ENCODE measurements at places on chromosomes 1 and 21.

DNA sequence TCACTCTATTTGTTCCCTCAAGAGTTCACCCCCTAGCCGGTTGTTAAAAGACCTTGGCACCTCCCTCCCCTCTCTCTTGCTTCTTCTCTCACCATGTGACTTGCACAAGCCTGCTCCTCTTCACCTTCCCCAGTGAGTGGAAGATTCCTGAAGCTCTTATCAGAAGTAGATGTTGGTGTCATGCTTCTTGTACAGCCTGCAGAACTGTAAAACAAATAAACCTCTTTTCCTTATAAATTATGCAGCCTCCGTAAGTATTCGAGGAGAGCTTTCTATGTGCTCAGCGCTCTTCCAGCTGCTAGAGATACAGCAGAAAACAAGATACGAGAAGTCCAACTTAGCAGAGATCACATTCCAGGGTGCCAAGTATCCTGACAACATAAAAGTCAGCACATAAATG lies 147.0 kb upstream of the RUNX1 start:
- no peak for DNase-seq

DNA sequence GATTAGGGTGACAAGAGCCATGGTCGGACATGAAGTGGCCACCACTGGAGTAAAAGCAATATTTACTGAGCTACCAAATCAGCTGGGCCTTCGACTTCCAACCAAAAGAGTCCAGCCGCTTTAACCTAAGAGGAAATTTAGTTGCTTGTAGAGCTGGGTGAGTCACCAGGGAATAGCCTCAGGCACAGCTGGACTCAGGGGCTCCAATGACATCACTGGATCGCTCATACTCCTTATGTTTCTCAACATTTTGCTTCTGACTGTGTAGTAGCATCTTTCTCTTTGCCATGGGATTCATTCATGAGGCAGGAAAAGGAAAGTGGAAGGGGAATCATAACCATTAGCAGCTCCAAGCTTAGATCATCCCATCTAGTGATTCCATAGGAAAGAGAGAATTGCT lies 664.4 kb downstream of the MATN1 start:
- DNase-seq, result no peak

GRCh38 chr1:41317361-41317760 lies 43.9 kb upstream of the FOXO6 start:
- no peak for DNase-seq

DNA sequence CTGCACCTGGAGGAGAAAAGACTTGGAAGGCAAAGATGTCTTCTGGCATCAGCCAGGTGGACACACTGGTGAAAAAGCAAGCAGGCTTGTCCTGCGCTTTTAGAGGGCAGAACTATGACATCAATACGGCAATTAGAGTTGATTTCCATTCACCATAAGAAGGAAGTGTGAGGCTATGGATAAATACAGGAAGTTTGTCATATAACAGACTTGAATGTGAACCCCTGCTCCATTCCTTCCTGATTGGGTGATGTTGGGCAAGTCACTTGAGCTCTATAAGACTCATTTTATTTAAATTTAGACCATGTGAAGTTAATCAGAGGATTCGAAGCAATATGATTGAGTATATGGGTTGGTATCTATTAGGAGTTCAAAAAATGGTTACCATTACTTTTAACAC lies 137.8 kb downstream of the PLPP3 start:
- no peak for DNase-seq

DNA sequence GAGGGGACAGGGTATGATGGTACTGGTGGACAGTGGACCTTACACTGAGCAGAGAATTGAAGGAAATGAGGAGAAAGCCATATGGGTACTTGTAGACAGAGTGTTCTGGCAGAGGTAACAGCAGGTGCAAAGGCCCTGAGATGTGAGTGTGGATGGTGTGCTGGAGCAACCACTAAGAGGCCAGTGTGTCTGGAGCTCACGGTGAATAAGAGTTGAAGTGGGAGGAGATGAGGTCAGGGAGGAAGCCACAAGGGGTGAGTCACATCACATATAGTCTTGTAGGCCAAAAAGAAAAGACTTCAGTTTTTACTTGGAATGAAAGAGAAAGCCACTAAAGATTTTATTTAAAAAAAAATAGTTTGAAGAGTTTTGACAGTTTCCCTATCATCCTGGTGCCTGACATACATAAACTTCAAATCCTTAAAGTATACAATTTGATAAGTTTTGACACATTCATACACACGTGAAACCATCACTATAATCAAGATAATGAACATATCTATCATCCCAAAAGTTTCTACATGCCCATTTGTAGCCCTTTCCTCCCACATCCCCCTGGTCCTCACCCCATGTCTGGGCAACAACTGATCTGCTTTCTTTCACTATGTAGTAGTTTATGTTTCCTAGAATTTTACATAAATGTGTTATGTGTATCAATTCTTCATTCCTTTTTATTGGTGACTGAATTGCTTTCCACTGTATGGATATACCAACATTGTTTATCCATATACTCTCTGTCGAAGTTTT lies 148.4 kb downstream of the GPATCH2 start:
- no peak for DNase-seq

GRCh38 chr1:202632241-202632640 lies 78.0 kb downstream of the SYT2 start:
- DNase-seq, result no peak

DNA sequence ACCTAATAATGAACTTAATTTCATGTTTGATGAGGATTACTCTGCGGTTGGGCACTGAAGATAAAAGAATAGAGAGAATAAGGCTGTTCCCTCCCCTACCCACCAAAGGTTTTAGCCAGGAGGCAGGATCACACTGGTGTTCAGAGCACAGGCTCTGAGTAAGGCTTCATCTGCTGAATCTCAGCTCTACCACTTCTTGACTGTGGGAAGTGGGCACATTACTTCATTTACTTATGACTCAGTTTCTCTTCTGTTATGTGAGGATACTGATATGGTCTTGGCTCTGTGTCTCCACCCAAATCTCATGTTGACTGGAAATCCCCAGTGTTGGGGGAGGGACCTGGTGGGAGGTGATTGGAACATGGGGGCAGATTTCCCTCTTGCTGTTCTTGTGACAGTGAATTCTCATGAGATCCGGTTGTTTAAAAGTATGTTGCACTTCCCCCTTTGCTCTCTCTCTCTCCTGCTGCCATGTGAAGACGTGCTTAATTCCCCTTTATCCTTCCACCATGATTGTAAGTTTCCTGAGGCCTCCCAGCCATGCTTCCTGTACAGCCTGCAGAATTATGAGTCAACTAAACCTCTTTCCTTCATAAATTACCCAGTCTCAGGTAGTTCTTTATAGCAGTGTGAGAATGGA lies 79.7 kb downstream of the SMYD2 start:
- DNase-seq, result no peak

GRCh38 chr1:153202006-153202405 lies 1.2 kb upstream of the LELP1 start:
- no peak for DNase-seq

- DNase-seq, result no peak
These were observed 61.8 kb upstream of the PGBD5 start for GRCh38 chr1:230487773-230488428.

- DNase-seq, result no peak
These were observed 23.5 kb downstream of the RNF223 start for GRCh38 chr1:1050577-1051052.

DNA sequence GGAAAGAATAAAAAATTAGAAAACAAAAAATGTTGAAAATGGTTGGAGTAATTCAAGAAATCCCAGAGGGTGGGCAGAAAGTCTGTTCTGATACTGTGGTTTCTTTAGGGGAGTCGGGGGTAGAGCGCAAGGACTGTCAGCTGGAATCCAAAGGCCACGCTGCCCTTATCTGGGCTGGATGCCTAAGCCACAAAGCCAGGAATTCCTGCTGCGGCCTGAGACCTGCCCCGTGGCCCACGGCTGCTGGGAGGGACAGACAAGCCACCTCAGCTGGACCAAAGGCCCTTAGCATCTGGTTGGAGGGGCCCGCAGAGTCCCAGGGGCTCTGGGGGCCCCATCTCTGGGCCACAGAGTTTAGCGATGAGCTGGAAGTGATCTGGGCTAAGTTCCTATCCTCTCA lies 60.2 kb downstream of the DMRTB1 start:
- no peak for DNase-seq

DNA sequence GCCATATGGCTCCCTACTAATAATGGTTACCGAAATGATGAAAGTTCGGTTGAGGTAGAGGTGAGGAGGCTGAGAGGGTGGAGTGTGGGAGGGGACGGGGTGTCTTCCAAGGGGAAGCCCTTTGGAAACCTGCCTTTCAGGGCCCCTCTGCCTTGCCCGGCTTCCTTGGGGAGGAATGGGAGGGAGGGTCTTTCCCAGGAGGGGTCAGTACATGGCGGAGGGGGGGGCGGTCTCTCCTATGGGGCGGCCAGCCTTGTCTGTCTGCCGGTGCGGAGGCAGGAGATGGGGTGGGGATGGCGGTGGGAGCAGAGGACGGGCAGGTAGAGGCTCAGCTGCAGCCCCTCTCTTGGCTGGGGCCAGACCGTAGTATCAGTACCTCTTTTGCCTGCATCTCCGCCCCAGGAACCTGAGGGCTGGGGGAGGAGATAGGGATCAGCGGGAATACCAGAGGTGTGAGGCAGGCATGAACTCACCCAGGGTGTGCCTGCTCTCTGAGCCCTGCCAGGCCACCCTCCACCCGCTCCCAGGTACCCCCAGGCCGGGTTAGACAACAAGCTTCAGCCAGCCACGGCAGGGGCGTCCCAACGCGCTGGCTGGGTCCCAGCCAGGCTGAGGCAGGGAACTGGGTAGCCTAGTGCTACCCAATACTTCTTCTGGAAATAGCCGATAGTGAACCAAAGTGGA lies 79.4 kb upstream of the POU3F1 start:
- no peak for DNase-seq

DNA sequence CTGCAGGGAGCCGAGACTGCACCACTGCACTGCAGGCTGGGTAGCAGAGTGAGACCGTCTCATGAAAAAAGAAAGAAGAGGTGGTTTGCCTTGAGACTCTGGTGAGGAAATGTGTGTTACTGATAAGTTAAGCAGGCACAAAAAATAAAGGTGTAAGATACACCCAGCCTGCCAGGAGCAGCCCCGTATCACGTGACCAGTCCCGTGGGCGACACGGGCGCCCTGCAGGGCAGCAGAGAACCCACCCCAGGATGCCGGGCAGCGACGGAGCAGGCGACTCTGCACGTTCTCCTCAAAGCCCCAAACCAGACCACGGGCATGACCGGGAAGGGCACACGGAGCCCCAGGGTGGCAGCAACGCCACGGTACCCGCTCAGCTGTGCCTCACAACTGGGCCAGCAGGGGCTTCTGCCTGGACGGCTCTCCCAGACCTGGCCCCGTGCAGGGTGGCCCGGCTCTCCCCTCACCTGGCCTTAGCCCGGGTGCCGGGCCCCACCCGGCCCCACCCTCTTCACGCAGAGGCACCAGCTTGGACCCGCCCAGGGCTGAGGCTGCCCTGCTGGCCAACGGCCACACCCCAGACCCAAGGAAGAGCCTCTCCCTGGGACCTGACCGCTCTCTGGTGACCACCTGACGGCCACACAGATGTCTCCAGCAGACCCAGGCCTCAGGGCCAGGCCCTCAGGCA lies 8.1 kb upstream of the TNFRSF4 start:
- DNase-seq, result no peak

GRCh38 chr1:51875291-51875772 lies 3.2 kb downstream of the NRDC start:
- no peak for DNase-seq

DNA sequence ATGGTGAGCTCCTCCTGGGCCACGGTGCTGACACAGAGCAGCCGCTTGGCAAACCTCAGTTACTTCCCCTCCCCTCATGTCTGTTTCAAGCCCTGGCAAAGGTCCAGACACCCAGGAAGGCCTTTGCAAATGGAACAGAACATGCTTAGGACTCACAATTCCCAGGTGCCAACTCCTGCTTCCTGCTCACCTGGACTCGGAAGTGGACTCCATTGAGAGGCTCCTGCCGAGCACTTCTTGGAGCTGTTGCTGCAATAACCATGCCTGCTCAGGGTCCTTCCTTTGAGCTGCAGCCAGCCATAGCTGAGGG lies 10.7 kb downstream of the DCST2 start:
- DNase-seq, result no peak

- no peak for DNase-seq
These were observed 5.5 kb upstream of the IFNGR2 start for GRCh38 chr21:33397717-33398116.

GRCh38 chr1:177979272-177979671 lies 9.4 kb upstream of the SEC16B start:
- DNase-seq, result no peak

GRCh38 chr1:73516451-73516850 lies 681.5 kb downstream of the LRRIQ3 start:
- DNase-seq, result no peak

DNA sequence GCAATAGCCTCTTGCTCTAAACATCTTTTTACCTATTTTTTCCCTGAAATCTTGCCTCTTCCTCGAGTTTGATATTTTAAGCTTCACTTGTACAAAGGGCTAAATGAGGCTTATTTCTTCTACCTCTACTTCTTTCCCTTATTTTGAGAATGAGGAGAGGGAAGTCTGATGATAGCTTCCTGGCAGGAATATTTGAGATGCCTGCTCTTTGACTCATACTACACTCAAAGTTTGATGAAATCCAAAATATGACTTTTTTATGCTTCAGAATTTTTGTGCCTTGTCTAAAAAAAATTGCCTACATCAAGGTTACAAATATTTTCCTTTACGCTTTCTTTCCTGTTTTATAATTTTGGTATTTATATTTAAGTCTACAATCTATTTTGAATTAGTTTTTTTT lies 624.4 kb upstream of the PLXNA2 start:
- no peak for DNase-seq

- no peak for DNase-seq
These were observed 8.4 kb upstream of the SMYD3 start for GRCh38 chr1:246515390-246516005.

GRCh38 chr1:180632326-180633056 lies 669 bp downstream of the XPR1 start:
- peak; percentile 53 for DNase-seq

GRCh38 chr1:61370913-61371279 lies 288.5 kb downstream of the NFIA start:
- no peak for DNase-seq

- no peak for DNase-seq
These were observed 111.1 kb upstream of the KCNE2 start for GRCh38 chr21:34252751-34253150.

- DNase-seq, result no peak
These were observed 96.7 kb upstream of the KCNA3 start for GRCh38 chr1:110771245-110772022.

- DNase-seq, result no peak
These were observed 225.5 kb upstream of the SAMSN1 start for GRCh38 chr21:14771593-14771992.
